Stimulated activated CD8-positive, alpha-beta memory T cell treated with anti-CD3 and anti-CD28 coated beads, Interleukin-7, amount 100 ng/mL, for 24 hours (primary cell): ENCODE measurements at places on chromosomes 12 and 14.

GRCh38 chr12:131869871-131870418, 24.5 kb upstream of the ULK1 start:
- DNase-seq: no peak

- no peak for DNase-seq
Measured at GRCh38 chr12:78891646-78892353, 27.2 kb downstream of the SYT1 start.

DNA sequence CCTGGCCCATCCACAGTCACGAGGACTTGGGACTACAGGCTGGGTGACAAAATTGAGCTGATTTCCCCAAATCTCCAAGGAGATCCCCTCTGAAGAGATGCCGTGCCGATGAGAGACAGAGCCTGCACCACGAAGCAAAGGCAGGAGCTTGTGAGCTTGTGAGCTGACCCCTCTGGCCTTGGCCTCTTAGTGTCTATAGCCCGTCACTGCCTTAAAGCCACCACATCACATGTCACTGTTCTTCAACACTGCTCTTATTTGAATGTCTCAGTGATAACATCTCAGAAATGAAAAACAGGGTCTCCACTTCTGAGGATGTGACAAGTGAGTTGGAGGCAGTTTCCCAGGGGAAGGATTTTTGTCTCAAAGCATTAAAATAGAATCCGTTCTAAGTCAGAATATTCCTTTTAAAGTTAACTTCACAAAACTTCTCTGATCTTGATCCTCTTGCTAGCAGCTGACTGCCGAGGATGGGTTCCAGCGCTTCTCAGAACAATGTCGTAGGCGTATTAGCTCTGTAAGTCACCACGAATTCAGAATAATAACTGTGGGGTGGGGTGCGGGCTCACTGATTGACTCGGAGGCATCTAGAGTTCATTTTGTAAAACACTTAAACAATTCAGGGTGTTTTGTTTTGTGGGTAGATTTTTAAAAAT, 37.5 kb downstream of the CHST11 start:
- no peak for DNase-seq

- no peak for DNase-seq
Measured at GRCh38 chr12:21543151-21543550, 17.1 kb downstream of the SPX start.

DNA sequence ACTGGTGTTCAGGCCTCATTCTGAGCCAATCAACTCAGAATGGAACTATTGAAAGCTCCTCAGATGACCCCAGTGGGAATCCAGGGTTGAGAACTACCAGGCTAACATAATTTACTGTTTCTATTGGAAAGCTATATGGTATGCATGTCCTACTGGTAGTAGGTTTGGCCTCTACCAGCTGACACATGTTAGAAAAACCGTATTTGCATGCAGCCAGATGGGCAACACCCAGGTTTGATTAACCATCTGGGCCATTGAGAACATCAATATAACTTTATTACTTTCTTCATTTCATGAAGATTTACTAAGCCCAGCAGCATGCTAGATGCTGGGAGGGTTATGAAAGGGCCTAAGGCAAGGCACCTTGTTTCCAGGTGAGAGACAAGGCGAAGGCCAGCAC, 181.4 kb upstream of the PARP11 start:
- no peak for DNase-seq
